Ovary (tissue), 10 donors: ENCODE measurements at places on chromosomes 4 and X. TPM values are rescaled to one million over a fixed set of nuclear protein-coding genes. Genes with fewer than 3 reads are reported as not detected.

Gene SLC10A4
- 0.05 TPM for polyA plus RNA-seq

Gene CC2D2A
- polyA plus RNA-seq = 38.9 TPM

Gene S100G
- not detected for polyA plus RNA-seq

Gene RIBC1
- 2.1 TPM for polyA plus RNA-seq

Gene NAA11
- not detected for polyA plus RNA-seq

Gene MTMR8
- polyA plus RNA-seq = 1.6 TPM

Gene PPP1R3F
- polyA plus RNA-seq = 5.5 TPM
